H9 (cell line): ENCODE measurements at places on chromosomes 16 and 17. TPM values are rescaled to one million over a fixed set of nuclear protein-coding genes. Genes with fewer than 3 reads are reported as not detected.

Gene CDH11
- total RNA-seq, result 4.9 and 5.4 TPM in 2 replicates

Gene CLEC18B
- 0.31 and 0.37 TPM in 2 replicates for total RNA-seq

Gene OR3A3
- not detected in 2 replicates for total RNA-seq

Gene EPN2
- 53.2 and 57.8 TPM in 2 replicates for total RNA-seq

DNA sequence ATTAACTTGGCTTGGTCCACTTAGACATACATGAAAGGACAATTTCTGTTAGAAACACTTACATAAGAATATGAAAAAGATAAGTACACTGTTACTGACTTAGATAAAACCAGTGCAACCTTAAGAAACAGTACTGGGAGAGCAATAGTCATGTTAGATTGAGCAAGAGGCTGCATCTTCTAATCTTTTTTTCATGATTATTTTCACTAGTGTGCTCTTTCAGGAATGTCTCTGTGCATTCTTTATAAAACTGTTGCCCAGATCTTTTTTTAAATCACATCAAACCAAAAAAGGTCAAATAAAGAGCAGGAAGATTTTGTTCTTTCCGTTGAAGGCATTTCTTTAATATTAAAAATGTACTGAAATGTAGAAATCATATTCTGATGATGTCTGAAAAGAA, 100.7 kb upstream of the AXIN2 start:
- no peaks in the 10 kb centered on the region for H3K27me3 ChIP-seq
- no peaks in the 10 kb centered on the region for H3K4me1 ChIP-seq
- H3K27ac ChIP-seq, result no peak overlapping the region
- DNase-seq, result no peak
- H3K4me3 ChIP-seq, result no peak overlapping the region
